Uterus (tissue), 4 donors: ENCODE measurements at places on chromosomes 11 and 22.

DNA sequence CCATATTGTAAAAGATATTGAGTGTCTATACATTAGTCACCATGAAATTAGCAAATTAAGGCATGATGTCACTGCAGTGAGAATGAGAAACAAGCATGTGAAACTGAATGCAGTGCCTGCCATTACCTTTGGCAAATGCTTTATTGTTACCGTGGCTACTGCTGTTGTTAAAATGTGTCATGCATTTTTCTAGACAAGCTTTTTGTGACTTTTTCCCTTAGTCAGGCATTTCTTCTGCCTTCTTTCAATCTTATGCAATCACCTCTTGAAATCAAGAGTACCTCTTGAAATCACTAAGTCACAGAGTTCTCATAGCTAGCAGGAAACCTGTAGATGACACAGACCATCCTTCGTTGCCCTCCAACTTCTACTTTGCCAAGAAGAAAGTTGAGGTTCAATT is 461.7 kb upstream of the TENM4 start:
- DNase-seq: no peak

GRCh38 chr11:2860636-2861035 is 24.9 kb downstream of the CDKN1C start:
- no peak for DNase-seq

GRCh38 chr11:12248330-12248729 is 129.0 kb upstream of the PARVA start:
- peak; percentile 69 for DNase-seq

- no peak for DNase-seq
These were observed 17.7 kb downstream of the MOGAT2 start for GRCh38 chr11:75735181-75735845.

- no peak for DNase-seq
These were observed 6.3 kb downstream of the KCNJ11 start for GRCh38 chr11:17382046-17382728.

DNA sequence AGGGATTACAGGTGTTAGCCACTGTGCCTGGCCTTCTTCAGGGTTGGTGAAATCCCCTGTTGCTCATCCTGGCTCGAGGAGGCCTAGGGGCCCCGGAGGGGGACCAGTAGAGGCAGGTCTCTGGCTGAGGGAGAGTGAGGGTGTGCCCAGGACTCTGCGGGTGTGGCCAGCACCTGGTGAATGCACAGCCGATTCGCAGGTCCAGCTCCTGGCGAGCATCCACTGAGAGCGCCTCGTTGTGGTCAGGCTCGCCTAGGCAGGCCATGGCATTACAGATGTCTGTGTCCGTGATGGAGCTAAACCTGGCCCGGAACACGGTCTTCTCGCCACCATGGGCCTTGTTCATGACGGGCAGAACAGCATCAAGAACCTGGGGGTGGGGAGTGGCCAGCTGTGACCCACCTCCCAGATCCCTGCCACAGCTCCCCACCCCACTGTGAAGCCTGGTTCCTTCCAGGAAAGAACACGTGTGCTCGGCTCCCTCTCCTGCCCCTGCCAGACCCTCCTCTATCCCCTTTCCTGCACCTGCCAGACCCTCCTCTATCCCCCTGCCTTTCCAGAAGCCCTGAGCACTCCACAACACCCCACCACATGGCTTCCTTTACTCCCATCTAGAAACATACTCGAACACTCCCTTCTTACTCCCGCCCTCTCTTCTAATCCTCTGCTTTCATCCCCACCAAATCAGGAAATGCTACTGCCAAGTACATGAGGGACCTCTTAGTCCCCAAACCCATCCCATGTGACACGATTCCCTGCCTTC is 12.4 kb downstream of the TOP3B start:
- DNase-seq: no peak

DNA sequence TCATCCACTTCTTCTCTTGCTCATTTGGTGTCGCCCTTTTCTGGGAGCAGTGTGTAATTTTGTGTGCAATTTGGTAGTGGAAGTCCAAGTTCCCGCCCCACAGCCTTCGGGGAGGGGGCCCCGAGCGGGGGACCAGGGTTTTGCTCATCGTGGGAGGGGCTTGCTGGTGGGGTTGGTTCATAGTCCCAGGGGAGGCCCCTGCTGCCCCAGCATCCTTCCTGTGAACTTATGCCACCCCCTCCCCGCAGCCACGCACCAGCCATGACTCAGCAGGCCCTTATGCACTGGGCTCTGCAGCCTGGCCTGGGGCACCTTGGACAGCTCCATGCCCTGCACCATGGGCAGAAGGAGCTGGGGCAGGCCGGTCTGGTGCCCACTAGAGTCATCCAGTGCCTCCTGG is 1183.6 kb downstream of the BRD1 start:
- no peak for DNase-seq

GRCh38 chr11:57248780-57249383 is 11.8 kb upstream of the APLNR start:
- DNase-seq: peak; percentile 64

- no peak for DNase-seq
These were observed 4.9 kb upstream of the OR5L1 start for GRCh38 chr11:55806248-55806647.
